ENCODE measurements at places on chromosomes 12 and 14.

- H3K27ac ChIP-seq, result no peak overlapping the region
- DNase-seq, result no peak
- H3K36me3 ChIP-seq, result no peaks in the 10 kb centered on the region
- peaks cover 41% of the 10 kb centered on the region for H3K27me3 ChIP-seq
- H3K4me3 ChIP-seq, result no peak overlapping the region
These were observed 74.4 kb upstream of the VRK1 start for GRCh38 chr14:96722736-96723135.

DNA sequence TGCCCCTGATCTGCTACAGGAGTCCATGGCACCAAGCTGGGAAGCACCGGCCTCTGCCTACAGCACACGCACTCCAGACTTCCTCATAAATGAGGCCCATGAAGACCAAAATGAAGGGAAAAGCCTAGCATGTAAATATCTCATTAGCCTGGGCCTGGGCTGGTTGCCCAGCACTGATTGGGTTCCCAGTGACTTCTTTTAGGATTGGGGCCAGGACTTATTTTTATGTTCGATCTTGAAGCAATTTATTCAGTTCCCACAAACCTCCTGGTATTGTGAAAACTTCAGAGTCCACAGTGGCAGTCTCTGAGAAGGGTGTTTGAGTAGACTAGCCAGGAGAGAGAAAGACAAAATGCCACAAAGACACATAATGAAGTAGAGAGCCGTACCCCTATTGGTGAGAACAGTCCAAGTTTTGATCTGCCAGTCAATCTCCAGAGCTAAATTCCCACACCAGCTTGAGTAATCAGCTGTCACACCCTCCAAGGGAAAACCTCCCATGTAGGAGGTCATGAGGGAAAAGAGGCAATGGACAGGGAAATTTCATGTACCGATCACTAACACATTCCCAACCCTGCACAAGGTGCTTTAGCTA lies 78.2 kb downstream of the PHLDA1 start:
- peak overlapping the region; percentile 19 for H3K4me3 ChIP-seq
- H3K27ac ChIP-seq, result peak overlapping the region; percentile 97
- peak; percentile 29 for DNase-seq

DNA sequence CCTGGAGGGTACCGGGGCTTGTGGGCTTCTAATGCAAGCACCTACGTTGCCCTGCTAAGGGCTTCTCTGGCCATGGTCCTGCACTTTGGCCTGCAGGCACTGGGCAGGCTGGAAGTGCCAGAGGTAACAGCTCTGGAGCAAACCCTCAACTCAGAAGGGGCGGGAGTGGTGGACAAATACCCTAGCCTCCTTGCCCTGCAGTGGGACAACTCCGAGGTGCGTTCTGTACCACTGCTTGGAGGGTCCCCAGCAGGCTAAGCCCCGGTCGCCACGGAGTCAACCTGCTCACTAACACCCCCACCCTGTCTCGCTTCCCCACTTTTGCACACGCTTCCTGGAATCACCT lies 20.4 kb upstream of the BEGAIN start:
- DNase-seq, result no peak
- no peaks in the 10 kb centered on the region for H3K4me1 ChIP-seq
- no peak overlapping the region for H3K4me3 ChIP-seq
- peaks cover 32% of the 10 kb centered on the region for H3K27me3 ChIP-seq
- no peak overlapping the region for H3K27ac ChIP-seq

- peaks cover 4% of the 10 kb centered on the region for H3K36me3 ChIP-seq
- no peak for DNase-seq
- no peaks in the 10 kb centered on the region for H3K27me3 ChIP-seq
- no peak overlapping the region for H3K4me3 ChIP-seq
- H3K4me1 ChIP-seq, result peaks cover 71% of the 10 kb centered on the region
- H3K27ac ChIP-seq, result no peak overlapping the region
These were observed 5.3 kb downstream of the VDR start for GRCh38 chr12:47899466-47899865.

DNA sequence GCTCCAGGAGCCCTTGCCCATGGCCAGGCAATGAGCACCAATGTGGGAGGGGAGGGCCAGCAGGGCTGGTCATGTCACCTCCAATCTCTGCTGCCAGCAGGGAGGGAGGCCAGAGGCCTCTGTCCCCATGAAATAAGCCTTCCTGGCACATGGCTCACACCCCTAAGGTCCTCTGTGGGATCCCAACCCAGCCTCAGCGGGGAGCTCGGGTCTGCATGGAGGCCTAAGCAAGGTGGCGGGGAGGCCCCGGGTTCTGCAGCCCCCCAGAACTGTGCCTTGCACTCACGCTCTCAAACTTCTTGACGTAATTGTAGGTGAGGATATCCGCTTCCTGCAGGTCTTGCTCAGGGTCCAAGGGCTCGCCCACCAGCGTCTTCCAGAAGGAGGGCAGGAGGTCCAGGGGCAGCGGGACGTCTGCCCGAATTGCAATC lies 41.7 kb downstream of the TRAFD1 start:
- no peaks in the 10 kb centered on the region for H3K36me3 ChIP-seq
- no peaks in the 10 kb centered on the region for H3K27me3 ChIP-seq
- no peaks in the 10 kb centered on the region for H3K4me1 ChIP-seq
- no peak for DNase-seq

DNA sequence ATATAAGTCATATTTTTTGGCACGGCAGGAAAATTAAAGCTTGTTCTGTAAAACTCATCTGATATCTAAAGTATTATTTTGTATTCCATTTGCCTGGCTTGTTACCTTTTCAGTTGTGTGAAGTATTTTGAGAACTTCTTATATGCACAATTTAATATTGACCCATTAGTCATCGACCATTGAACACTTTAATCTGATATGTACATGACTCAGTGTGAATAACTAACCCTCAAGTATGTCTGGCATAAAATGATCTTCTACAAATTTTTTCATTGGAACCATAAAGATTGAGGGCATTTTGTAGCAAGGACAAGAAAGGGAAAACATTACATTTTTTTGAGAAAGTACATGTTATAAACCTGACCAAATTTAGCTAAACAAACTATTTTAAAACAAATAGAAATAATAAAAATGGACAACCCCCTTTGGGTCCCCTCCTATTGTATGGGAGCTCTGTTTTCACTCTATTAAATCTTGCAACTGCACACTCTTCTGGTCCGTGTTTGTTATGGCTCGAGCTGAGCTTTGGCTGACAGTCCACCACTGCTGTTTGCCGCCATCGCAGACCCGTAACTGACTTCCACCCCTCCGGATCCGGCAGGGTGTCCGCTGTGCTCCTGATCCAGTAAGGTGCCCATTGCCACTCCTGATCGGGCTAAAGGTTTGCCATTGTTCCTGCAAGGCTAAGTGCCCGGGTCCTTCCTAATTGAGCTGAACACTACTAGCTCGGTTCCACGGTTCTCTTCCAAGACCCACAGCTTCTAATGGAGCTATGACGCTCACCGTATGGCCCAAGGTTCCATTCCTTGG lies 118.8 kb downstream of the SLC6A15 start:
- H3K4me3 ChIP-seq, result no peak overlapping the region
- peak; percentile 40 for DNase-seq
- no peaks in the 10 kb centered on the region for H3K27me3 ChIP-seq
- no peaks in the 10 kb centered on the region for H3K4me1 ChIP-seq

DNA sequence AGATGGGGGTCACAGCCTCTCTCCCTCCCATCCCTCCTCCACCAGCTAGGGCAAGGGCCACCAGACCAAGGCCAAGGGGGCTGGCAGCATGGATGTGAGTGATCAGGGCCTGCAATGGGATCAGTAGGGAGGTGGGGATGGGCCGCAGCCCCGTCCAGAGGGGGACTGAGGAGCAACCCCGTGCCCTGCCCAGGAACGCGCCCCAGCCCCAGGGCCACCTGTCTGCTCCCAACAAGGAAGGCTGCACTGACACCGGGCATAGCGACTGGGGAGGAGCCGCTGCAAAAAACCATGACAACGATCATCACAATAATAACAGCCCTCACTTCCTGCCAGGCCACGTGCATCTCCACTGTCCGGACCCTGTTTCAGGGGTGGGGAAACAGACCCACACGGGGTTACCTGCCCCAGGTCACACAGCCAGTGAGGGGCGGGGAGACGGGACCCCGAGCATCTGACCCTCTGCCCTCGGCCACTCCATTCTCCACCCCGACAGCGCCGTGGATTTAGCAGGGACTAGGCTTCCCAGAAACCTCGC lies 24.3 kb downstream of the NCOR2 start:
- peaks cover 41% of the 10 kb centered on the region for H3K4me1 ChIP-seq
- H3K36me3 ChIP-seq, result no peaks in the 10 kb centered on the region
- no peak overlapping the region for H3K4me3 ChIP-seq
- no peaks in the 10 kb centered on the region for H3K27me3 ChIP-seq
- no peak for DNase-seq

GRCh38 chr12:127280393-127281275 lies 986.3 kb upstream of the TMEM132C start:
- H3K4me1 ChIP-seq, result no peaks in the 10 kb centered on the region
- no peak overlapping the region for H3K4me3 ChIP-seq
- no peaks in the 10 kb centered on the region for H3K27me3 ChIP-seq
- no peak for DNase-seq
- no peaks in the 10 kb centered on the region for H3K36me3 ChIP-seq

DNA sequence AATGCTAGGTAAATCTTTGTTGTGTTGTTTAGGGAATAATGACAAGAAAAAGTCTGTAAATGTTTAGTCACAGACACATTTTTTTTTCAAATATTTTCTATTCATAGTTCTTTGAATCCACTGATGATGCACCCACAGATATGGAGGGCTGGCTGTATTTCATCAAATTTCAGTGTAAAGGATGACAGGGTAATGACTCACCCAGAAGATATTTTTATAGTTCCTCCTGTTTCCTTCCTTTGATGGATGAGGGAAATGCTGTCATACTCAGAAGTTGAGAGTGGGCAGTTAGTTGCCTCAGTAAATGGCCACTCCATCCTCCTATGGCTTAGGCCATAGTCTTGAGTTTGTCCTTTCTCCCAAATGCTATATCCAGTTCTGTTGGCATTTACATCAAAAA lies 76.9 kb upstream of the REP15 start:
- DNase-seq, result peak; percentile 34
- peak overlapping the region; percentile 55 for H3K27ac ChIP-seq
- no peaks in the 10 kb centered on the region for H3K36me3 ChIP-seq
